ENCODE measurements at places on chromosomes 6 and 20. TPM values are rescaled to one million over a fixed set of nuclear protein-coding genes. Genes with fewer than 3 reads are reported as not detected.
A peak's percentile ranks its signal among the peaks of the same experiment; 100 is the strongest.

GRCh38 chr20:2382833-2383232 is 2.1 kb downstream of the TGM6 start:
- peak; percentile 45 for DNase-seq

DNA sequence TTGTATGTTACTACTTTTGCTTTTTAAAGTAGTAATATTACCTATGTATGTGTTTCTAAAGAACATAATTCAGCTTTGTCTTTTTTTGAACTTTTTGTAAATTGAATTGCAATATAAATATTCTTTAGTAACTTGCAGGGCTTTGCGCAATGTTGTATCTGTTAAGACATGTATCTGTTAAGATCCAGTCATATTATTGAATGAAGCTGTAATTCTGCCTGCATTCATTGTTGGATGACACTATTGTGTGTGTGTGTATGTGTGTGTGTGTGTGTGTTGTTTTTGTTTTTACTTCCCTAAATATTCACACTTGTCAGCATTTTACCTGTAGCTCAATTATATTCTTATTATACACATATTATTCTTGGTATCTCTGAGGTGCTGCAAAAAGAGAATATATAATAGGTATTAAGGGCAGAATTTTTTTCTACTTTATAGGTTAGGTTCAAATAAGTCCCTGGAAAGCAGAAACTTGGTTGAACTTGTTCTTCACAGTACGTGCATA is 164.0 kb downstream of the MEI4 start:
- no peak for DNase-seq

GRCh38 chr6:134984821-134985220 is 34.9 kb upstream of the ALDH8A1 start:
- no peak for DNase-seq

- no peak for DNase-seq
Observed at GRCh38 chr20:49799698-49800097, 12.9 kb upstream of the SLC9A8 start.

- peak; percentile 51 for DNase-seq
Observed at GRCh38 chr6:112337209-112337638, 9.9 kb upstream of the RFPL4B start.

FAM162B gene
- 1.9 TPM for total RNA-seq

Data from lower leg skin (tissue), 4 donors.